ENCODE measurements at places on chromosomes 7 and 10.
A peak's percentile ranks its signal among the peaks of the same experiment; 100 is the strongest.

GRCh38 chr10:99958302-99958701 lies 51.4 kb downstream of the DNMBP start:
- peak; percentile 13 for DNase-seq

DNA sequence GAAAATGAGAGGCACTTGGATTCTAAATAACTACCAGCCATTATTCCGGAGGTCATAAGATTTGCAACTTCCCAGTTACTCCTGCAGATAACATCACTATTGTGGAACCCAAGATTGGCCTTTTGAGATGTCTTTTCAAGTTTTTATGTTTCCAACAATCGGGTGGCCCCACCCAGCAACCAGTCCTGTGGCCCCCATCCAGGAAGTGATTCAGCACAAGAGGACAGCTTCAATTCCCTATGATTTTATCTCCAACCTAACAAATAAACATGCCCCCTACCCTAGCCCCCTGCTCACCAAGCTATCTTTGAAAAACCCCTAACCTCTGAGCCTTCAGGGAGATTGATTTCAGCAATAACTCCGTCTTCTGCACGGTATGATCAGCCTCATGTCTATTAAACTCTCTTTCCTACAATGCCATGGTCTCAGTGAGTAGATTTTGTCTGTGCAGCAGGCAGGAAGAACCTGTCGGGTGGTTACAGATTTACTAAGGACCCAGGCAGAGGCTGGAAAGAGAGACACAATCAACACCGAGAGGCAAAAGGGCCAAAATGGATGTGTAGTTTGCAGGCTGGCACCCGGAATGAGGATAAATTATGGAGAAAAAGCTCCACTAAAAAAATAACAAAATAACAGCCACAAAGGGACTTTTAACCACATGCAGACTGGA lies 83.9 kb upstream of the UNC5B start:
- peak; percentile 7 for DNase-seq

DNA sequence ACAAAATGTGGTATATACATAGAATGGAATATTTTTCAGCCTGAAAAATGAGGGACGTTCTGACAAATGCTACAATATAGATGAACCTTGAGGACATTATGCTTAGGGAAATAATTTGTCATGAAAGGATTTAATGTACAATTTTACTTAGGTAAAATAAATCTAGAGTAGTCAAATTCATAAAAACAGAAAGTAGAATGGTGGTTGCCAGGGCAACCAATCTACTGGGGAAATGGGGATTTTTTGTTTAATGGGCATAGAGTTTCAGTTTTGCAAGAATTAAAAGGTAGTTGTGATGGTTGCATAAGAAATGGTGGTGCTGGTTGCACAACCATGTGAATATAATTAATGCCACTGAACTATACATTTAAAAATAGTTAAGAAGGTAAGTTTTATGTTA lies 296.0 kb upstream of the SP4 start:
- DNase-seq: no peak

DNA sequence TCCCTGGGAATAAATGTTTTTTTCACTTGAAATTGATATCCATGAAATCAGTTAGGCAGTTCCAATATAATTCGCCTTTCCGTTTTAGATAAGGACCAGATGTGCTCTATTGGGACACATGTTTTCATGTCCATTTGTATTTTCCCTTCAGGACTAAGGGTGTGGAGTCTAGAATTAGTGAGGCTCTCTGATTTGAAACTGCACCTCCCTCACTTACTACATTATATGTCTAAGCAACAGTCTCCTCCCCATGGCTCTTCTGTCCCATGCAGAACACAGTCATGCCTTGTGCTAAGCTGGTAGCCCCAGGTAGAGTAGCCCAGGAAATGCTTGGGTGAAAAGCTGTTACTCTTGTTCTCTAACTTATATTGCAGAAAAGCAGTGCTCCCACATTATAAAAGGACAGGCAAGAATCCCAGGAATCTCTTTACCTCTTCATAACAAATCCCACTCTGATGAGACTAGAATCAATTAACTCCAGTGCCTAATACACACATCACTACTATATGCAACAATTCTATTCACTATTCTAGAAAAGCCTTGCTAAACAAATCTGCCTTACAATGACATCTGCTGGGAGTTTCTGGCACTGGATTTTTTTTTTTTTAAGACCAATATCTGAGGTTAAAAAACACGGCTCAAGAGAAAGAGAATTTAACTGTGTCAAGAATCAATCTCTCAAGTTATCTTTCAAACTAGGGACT lies 293.9 kb downstream of the SNX13 start:
- DNase-seq: no peak

DNA sequence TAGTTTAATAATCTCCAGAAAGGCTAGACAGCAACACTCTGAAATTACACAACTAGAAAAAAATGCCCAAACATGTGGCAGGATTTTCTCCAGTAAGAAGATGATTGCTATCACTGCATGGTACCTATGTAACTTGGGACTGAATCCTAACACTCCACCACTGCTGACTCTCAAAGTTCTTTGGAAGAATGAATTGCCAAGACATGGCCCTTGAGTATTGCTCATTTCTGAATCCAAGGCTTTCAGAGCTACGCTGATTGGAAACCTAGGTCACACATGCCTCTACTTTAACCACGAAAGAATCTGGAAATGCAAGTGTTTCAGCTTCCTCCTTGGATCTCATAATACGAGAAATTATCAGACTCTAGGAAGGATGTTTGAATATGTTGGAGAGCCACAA lies 167.5 kb upstream of the CELF2 start:
- DNase-seq: no peak

GRCh38 chr7:151570366-151570915 lies 50.7 kb upstream of the RHEB start:
- no peak for DNase-seq

- no peak for DNase-seq
These were observed 36.0 kb upstream of the FAM20C start for GRCh38 chr7:156111-157007.

DNA sequence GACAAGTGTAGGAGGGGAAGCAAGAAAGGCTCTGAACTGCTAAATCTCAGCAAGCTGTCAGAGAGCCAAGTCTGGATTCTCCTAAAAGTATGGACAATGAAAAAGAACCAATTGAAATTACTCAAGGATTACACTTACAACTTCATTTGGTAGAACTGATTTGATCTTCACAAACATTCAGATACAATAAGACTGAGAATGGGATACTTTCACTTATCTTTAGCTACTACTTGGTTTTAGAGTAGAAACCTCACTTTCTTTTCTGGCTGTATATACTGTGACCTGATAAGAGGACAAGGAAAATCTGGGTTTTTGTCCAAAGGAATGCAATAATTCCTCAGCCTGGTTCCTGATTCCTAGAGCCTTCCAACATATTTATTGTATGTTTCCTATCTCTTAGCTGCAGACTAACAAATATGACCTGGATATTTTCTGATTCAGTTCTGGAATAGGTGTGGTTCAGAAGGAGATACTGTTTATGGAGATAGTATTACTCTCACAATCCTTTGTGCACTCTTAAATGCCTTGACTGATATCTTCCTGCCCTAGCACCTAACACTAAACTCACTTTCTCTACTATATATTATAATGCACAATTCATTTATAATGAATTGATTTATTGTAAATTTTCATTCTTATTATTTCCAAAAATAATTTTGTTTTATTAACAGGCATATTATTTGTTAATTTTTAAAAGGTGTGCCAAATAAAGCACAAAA lies 7.3 kb downstream of the SEMA3A start:
- DNase-seq: no peak

DNA sequence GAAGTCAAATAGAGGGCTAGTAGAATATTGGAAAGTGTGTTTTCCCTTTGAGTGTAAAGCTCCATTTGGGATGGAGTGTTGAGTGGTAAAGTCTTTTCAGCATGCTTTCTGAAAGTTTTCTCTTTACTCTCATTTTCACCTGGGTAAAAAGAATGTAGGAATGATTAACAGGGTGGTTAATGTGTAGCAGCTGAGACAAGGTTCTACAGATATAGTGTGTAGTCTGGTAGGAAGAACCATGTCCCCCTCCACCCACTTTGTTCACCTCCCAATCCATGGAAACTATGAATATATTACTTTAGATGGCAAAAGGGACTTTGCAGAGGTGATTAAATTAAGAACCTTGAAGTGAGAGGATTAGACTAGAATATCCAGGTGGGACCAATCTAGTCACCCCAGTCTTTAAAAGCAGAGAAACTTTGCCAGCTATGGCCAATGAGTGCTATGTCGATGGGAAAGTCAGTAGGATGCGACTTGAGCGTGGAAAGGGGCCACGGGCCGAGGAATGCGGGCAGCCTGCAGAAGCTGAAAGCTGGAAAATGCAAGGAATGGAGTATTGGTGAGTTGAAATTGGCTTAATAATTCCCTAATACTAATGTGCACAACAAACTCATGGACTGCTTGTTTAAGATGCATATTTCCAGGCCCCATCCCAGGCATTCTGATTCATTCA lies 166.3 kb upstream of the AHR start:
- no peak for DNase-seq

- no peak for DNase-seq
These were observed 13.8 kb downstream of the LRRN3 start for GRCh38 chr7:111104710-111105109.

DNA sequence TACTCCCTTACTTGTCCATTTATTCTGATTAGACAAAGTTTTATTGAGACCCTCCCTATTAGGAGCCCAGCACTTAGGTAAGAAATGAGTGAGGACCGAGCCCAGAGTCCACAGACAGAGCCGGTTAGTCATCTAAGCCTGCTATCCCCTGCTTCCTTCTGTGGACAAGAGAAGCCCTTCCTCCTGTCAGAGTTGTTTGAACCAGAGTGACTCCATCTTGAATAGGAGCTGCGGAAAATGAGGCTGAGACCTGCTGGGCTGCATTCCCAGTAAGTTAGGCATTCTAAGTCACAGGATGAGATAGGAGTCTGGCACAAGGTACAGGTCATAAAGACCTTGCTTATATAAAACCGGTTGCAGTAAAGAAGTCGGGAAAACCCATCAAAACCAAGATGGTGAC lies 109.1 kb downstream of the CPXM2 start:
- DNase-seq: no peak

DNA sequence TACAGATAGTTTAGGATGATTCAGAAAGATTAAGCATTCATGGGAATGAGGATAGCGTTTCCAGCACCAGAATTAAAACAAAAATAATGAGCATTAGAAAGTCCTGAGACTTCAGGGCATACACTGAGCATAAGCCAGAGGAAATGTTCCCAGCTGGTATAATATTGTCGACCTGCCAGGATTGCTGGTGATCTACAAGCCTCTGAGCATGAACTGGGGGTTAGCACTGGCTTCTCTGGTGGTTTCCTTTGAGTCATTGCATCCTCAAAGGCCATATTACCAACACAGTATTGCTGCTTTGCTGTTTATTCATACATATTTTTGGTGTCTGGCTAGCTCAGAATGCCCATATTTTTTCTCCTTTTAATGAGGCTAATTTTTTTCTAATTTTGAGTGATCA lies 10.7 kb upstream of the ATRNL1 start:
- peak; percentile 8 for DNase-seq

GRCh38 chr10:111707076-111707475 lies 476.5 kb downstream of the GPAM start:
- DNase-seq: peak; percentile 83

GRCh38 chr7:154943906-154944305 lies 59.0 kb downstream of the PAXIP1 start:
- no peak for DNase-seq

GRCh38 chr7:47914717-47915615 lies 33.3 kb downstream of the PKD1L1 start:
- no peak for DNase-seq

- peak; percentile 55 for DNase-seq
These were observed 150.3 kb downstream of the POLR1F start for GRCh38 chr7:19558527-19558926.

GRCh38 chr7:37433166-37433565 lies 15.5 kb downstream of the ELMO1 start:
- DNase-seq: no peak

DNA sequence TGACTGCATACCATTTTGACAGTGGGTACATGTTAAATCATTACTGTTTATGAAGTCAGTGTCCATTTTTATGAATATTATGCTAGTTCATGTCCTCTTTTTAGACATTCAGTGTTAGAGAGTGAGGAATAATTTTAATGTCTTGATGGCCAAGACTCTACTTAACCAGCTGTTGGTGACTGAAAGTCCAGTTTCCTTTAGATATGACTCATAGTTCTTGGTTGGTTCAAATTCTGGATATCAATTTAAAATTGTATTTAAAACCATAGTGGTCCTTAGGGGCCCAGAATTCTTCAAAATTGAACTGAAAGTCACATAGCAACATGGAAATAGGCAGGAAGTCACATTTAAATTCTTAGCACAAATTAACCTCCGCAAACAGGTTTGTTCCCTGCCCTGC lies 196.5 kb upstream of the PRPS1L1 start:
- no peak for DNase-seq

DNA sequence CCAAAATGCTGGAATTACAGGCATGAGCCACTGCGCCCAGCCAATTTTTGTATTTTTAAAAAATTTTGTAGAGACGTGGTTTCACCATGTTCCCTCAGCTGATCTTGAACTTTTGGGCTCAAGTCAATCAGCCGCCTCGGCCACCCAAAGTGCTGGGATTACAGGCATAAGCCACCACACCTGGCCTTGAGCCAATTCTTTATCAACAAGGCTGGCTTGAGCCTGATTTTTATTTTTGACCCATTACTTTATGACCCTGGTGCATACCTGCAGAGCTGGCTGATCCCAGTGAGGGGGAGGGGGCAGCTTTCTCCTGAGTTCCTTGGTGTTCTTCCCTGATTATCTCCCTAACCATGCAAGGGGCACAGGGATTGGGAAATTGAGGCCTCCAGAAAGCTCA lies 15.8 kb upstream of the CPA1 start:
- no peak for DNase-seq

DNA sequence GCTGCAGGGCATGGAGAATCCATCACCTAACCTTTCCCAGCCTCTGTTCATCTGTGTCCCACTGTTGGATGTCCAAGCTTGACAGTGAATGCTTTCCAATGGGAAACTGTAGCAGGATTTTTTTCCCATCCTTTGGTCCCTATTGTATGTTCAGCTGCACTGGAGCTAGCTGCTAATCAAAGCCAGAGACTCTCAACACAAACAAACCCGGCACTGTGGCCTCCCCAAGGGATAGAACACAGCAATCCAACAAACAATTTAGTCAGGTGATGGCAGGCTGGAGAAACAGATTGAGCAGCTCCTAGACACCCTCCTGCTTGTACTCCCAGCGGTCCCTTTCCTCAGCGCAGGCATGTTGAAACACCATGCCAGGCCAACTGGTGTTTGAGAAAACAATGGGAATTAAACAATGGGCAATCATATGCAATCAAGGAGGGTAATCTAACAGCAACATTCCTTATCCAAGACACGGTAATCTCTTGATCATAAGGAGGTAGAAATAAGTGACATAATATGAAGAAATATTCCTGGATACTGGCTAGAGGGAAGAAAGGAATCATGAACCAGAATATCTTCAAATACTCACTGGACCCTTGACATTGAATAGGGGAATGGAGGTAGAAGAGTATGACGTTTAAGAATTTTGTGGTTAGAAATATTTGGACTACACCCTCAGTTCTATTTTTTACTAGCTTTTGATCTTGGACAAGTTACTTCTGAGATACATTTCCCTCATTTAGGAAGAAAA lies 15.0 kb downstream of the PTN start:
- no peak for DNase-seq

- no peak for DNase-seq
These were observed 99.4 kb downstream of the TPST1 start for GRCh38 chr7:66304536-66304935.

GRCh38 chr10:52956461-52956860 lies 183.9 kb upstream of the MBL2 start:
- DNase-seq: no peak

GRCh38 chr10:5956146-5956936 lies 21.0 kb downstream of the IL15RA start:
- DNase-seq: no peak
